Esophagus mucosa (tissue), 1 donor: ENCODE measurements at places on chromosomes 7 and 10. TPM values are rescaled to one million over a fixed set of nuclear protein-coding genes. Genes with fewer than 3 reads are reported as not detected.

Gene DPYSL4
- total RNA-seq, result 1.6 TPM

Gene SLC18A3
- not detected for total RNA-seq

DNA sequence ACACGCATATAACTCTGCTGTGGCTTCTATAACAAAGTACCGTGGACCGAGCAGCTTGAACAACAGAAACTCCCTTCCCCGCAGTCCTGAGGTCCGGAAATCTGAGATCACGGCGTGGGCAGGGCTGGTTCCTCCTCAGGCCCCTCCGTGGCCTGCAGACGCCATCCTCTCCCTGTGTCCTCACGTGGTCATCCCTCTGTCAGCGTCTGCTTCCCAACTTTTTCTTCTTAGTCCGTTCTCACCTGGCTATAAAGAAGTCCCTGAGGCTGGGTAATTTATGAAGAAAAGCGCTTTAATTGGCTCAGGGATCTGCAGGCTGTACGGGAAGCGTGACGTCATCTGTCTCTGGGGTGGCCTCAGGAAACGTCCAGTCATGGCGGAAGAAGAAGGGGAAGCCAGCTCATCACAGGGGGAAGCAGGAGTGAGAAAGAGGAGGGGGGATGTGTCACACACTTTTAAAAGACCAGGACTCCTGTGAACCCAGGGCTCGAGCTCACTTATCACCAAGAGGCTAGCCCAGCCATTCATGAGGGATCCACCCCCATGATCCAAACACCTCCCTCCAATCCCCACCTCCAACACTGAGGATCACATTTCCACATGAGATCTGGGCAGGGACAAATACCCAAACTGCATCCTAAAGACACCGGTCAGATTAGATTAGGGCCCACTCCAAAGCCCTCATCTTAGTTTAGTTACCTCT, 91.2 kb upstream of the INSIG1 start:
- ATAC-seq, result peak; percentile 26

DNA sequence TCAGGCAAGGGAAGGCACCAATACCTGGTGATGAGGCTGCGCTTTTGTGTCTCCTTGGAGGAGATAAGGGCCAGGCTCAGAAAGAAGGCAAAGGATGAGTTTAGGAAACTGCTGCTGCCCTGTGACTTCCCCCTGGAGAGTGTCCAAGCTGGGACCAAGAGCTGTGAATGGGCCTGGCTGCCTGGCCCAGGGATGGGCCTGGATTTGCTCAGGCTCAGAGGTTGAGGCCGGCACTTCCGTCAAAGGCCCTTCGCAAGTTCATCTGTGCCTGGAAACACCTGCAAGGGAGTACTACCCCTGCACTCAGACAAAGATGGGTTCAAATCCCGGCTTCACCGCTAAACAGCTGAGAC, 50.5 kb upstream of the NANOS1 start:
- no peak for ATAC-seq

DNA sequence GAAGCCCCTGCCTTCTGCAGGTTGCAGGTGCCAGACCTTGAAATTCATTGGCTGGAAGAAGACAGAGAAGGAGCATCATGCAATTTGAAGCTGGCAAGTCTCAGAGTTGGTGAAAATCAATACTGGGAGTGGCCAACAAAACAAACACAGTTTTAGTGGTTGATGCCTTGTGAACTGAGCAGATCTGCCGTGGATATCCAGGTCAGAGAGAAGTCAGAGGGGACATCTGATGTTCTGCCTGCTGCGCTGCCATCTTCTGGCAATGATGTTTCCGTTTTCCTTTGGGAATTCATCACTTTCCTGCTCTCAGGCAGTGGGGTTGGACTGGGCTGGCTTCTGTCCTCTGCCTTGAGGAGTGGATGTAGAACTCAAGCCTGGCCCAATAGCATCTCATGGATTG, 132.0 kb downstream of the RPS24 start:
- no peak for ATAC-seq

DNA sequence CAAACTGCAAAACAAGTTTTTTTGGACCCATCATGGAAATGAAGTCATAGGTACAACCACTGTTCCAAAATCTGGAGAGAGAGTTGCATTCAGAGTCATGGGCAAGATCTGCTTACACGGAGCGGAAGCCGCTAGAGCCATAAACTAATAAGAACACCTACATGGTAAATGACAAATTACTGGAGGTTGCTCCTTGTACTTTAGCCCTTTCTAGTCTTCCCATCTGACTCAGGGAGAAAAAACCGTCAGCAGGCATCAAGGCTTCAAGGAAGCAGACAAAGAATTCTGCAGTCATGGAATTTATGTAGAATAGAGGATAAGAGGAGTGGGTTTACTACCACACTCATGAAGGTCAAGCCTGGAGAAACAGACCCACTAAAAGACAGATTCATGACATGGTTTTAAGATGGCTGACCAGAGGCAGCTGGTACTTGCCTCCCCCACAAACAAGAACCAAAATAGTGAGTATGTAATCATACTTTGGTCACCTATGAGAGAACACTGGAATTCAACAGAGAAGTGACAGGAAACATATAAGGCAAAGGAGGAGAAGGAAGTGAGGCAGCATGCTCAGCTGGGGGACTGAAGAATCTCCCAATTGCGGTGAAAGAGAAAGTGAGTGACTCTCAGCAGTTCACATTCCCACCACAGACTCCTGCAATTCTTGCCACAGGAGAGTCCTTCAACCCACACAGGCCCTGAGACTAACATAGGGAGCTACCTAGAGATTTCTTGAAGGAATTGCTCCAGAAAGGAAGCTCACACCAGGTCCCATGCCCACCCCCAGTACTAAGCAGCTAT, 42.4 kb upstream of the ASAH2 start:
- ATAC-seq, result no peak

- ATAC-seq, result no peak
Measured at GRCh38 chr10:62830679-62831078, 14.5 kb upstream of the EGR2 start.

DNA sequence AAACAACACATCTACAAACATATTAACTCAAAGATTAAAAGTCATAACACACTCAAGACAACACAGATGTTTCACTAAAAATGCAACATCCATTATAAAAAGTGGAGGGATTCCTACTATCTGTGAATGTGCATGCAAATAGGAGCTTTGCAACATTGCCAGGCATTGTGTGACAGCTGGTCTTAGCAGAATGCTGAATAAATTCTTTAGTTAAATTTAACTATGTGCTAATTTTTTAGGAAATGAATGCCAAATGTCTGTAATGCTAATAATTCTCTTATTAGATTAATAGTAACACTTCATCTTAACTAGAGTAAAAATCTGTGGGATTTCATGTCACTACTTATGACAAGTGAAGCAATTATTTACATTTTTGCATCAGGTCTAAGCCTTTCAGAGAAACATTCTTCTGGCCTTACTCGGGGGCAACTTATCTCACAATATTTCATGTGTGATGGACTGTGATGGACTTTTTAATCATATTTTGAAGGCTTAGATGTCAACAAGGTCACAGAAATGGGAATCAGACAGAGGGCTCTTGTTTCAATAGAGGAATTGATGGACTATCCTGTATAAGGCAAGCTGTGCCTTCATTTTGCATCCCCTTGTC, 524.6 kb upstream of the KCND2 start:
- ATAC-seq, result no peak
